ENCODE measurements at places on chromosomes 1 and 21. TPM values are rescaled to one million over a fixed set of nuclear protein-coding genes. Genes with fewer than 3 reads are reported as not detected.

The SERTAD4 gene
- 11.8 TPM for total RNA-seq

The LPGAT1 gene
- 35.3 TPM for total RNA-seq

The NGF gene
- 0.84 TPM for total RNA-seq

The LCE4A gene
- total RNA-seq: not detected

The EDEM3 gene
- 26.4 TPM for total RNA-seq

The CFHR1 gene
- not detected for total RNA-seq

DNA sequence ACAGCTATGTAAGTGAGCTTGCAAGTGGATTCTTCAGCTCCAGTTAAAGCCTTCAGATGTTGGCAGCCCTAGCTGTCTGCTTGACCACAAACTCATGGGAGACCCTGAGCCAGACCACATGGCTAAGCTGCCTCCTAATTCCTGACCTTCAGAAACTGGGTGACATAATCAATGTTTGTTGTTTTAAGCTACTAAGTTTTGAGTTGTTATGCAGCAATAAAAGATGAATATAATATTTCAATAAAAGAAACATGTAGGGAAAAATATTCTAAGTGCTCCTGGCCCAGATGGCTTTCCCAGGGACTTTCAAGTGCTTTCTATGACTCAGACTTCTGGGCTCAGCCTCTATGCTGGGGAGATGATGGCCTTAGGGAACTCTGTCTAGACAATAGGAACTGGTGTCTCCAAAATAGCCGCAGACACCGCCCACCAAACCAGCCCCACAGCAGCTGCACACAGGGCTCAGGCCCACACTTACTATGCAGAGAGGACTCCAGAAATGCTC is 20.3 kb upstream of the AZIN2 start:
- DNase-seq: peak; percentile 90

DNA sequence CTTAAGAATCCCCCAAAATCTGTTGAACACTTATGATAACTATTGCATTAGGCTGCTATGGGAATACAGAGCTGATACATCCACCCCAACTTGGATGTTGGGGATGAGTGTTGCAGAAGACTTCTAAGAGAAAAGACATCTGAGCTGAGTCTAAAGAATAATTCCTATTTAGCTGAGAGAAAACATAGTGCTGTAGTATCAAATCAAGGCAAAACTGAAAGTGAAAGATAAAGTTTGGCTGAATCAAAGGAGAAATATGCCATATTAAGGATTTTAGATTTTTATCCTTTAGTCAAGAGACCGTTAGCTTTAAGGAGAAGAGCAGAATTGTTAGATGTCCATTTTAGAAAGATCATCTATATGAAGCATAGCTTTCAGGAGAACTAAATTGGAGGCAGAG is 726.9 kb upstream of the PTBP2 start:
- no peak for DNase-seq

The RGS18 gene
- not detected for total RNA-seq

- no peak for DNase-seq
Measured at GRCh38 chr1:248851390-248851789, 7.5 kb downstream of the ZNF692 start.

DNA sequence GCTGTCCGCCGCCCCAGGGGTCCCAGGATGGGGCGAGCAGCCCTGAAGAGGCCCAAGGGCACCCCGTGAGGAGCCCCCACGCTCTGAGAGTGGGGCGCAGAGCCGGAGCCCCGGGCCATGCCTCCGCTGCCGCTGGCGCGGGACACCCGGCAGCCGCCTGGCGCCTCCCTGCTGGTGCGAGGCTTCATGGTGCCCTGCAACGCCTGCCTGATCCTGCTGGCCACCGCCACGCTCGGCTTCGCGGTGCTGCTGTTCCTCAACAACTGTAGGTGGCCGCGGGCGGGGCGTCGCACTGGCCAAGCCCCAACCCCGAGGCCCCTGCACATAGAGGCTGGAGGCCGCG is 14.5 kb downstream of the AGRN start:
- DNase-seq: no peak

DNA sequence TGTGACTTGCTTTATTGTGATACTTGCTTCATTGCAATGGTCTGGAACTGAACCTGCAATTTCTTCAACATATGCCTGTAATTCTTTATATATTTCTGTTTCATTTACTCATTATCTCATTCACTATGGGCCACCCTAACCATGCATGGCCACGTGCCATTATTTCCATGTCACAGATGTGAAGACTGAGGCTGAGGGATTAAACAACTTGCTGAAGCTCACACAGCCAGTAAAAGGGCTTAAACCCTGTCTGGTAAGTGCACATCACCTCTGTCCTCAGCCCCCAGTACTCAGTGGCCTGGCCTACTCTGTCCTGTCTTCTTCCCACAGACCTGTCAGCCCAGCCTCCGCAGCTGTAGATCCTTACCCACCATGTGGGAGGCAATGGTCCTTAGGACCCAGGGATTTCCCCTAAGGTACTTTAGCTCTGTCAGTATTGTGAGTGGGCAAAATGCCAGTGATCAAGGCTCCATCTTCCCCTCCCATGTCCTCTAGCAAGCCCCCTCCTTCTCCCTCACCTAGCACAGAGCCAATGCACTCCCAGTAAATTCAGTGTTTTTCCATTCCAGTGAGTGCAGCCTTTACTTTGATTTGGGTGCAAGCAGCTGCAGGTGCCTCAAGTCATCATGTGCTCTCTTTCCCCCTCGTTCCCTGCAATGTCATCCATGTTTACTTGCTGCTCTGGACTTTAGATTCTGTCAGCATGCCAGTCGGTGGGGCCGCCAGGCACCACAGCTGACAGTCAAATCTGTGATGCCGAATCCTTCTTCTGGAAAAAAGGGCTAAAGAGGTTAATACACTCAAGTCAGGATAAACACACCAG is 228.2 kb upstream of the PROX1 start:
- no peak for DNase-seq

DNA sequence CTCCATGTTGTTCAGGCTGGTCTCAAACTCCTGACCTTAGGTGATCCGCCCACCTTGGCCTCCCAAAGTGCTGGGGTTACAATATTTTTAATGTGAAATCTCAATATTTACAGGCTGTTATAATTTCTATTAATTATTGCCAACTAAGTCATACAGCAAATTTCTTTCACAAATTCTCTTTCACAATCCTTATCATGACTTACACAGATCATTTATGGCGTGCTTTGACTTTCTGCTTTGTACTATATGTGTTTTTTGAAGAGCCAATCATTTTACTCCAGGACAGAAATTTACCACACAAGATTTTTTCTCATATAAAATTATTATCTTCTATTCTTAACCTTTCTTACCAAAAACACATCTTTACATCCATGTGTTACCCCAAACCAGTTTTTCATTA is 1729.9 kb downstream of the NCAM2 start:
- no peak for DNase-seq

DNA sequence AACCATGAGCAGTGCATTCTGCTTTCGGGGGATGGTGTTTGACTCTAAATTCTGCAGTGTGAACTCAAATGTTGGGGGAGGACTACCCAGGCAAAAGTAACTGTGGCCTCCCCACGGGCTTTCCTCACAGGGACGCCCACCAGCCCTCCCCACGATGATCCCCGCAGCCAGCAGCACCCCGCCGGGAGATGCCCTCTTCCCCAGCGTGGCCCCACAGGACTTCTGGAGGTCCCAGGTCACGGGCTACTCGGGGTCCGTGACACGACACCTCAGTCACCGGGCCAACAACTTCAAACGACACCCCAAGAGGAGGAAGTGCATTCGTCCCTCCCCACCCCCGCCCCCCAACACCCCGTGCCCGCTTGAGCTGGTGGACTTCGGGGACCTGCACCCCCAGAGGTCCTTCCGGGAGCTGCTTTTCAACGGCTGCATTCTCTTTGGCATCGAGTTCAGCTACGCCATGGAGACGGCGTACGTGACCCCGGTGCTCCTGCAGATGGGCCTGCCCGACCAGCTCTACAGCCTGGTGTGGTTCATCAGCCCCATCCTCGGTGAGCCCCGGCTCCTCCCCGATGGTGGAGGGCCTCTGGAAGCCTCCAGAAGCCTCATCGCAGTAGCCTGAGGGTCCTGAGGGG is 6.4 kb downstream of the SLC45A1 start:
- DNase-seq: no peak

- no peak for DNase-seq
Measured at GRCh38 chr1:247535402-247535801, 838 bp downstream of the OR2C3 start.

The ST6GALNAC5 gene
- total RNA-seq: 6.7 TPM

The FCER1G gene
- total RNA-seq: not detected

DNA sequence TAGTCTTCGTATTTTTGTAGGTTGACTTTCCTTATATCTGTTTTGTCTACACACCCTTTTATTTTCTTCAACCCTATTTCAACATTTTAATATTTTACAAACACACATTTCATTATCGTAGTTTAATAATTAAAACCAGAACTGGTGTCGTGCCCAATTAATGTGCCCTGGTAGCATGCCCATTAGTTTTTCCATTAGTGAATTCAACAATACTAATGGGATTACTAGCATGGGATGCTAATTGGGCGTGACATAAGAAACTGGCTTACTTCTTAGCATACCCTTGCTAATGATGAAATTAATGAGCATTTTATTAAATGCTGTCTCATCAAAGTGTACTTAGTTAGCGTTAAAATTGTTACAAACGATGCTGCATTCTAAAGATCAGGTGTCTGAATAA is 332.7 kb downstream of the USH2A start:
- no peak for DNase-seq

DNA sequence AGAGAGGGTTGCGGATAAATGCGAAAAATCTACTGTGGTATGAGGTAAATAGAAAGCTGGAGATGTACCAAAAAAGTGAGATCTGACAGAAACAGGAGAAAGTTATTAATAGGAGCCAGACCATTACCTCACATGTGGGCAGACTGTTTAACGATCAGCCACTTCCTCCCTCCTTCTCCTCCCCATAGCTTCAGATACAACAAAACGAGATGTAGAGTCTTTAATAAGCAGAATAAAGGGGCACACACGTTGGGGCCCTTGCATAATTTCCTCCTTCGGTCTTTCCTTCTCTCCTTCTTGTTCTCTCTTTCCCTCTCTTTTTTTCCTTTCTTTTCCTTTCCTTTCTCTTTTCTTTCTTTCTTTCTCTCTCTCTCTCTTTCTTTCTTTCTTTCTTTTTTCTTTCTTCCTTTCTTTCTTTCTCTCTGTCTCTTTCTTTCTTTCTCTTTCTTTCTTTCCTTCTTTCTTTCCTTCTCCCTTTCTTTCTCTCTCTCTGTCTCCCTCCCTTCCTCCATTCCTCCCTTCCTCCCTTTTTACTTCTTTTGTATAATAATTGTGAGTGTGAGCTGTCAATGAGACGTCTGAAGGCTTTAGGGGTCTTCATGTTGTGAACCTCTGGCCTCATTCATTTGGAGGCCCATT is 242.1 kb downstream of the GRIK1 start:
- DNase-seq: no peak

The ERVH48-1 gene
- not detected for total RNA-seq

- peak; percentile 36 for DNase-seq
Measured at GRCh38 chr21:37982496-37983318, 66.5 kb upstream of the KCNJ6 start.

DNA sequence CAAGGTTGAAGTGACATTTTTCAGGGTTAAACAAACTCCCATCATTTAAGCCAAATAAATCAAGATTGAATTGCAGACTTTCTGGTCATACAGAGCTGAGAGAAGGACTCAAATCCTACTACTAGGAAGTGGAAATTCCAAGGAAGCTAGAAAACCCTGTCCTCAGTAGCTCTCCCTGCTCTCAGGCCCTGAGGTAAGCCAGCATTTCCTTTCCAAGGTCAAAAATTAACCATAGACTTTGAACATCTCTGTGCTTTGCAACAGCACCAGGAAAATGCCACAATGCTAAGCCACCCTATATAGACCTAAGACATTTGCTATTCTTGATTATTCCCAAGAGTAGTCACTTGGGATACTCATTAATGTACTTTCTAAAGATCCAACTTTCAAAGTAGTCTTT is 45.1 kb downstream of the LUZP1 start:
- DNase-seq: no peak

The IFI44 gene
- 3.9 TPM for total RNA-seq

DNA sequence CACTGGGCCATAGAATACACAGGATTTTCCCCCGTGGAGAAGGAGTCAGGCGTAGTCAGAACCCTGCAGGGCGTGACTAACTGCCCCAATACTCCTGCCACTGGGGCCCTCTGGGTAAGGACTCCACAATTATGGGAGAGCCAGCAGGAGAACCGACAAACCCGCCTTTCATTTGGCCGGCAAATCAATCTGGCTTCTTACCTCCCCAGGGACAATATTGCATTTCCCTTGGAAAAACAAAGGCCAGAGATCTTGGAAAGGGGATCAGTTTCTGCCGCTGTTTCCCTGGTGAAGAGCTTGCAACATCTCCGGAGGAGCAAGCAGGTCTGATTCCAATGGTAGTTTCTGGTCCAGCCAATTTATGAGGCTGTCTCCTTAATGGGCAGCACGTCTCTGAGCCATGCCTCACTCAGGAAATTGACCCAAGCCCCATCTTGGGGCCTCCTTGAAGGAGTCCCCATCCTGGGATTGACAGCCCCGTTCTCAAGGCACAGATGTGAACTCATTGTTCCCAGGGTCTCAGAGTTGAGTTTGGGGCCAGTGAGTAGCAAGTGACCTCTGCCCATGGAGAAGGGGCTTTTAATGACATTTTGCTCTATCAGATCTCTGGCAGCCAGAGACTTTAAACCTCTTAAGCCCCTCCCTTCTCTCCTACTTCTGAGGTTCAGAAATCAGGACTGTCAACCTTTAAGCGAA is 4.3 kb downstream of the TRABD2B start:
- no peak for DNase-seq

DNA sequence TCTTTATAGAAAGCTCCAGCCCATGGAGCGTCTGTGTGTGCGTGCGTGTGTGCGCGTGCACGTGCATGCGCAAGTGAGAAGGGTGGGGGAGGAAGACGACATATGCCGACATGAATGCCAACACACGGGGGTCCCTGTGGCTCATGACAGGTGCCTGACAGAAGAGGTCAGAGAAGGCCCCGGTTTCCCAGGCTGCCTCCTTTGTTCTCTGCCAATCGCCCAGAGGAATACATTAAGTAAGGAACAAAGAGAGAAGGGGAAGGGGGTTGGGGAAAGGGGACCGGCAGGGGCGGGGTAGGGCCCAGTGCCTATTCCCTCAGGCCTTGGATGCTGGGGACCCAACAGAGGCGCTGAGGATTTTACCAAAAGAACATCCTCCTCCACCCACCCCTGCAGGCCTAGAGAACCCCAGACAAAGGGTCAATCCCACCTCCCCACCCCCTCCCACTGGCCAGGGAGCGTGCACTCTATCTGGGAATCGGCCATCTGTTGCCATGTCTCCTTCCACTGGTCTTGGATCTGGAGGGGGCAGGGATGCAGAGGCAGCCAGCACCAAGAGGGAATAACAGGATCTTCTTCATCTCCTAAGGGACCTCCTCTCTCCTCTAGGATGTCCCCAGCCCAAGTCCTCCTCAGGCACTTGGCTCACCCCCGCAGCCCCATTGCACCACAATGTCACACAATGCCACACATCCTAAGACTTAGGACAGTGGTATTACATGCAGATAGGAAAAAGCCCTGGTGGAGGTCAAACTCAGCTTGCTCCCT is 39.4 kb downstream of the PIK3C2B start:
- no peak for DNase-seq

The MXRA8 gene
- total RNA-seq: 0.11 TPM

The ALDH4A1 gene
- 2.5 TPM for total RNA-seq

The GBP4 gene
- total RNA-seq: 0.02 TPM

- no peak for DNase-seq
Measured at GRCh38 chr1:44985747-44986359, 542 bp downstream of the EIF2B3 start.

Data from HT1080 (cell line).